Fibroblast of skin of right quadriceps (primary cell): ENCODE measurements at places on chromosomes 11 and 22.
A peak's percentile ranks its signal among the peaks of the same experiment; 100 is the strongest.

- no peak for DNase-seq
These were observed 5.9 kb upstream of the FCHSD2 start for GRCh38 chr11:73147771-73148681.

- no peak for DNase-seq
These were observed 7.6 kb upstream of the CHADL start for GRCh38 chr22:41248314-41248713.

- DNase-seq, result no peak
These were observed 101.6 kb downstream of the CCDC81 start for GRCh38 chr11:86476109-86476861.

DNA sequence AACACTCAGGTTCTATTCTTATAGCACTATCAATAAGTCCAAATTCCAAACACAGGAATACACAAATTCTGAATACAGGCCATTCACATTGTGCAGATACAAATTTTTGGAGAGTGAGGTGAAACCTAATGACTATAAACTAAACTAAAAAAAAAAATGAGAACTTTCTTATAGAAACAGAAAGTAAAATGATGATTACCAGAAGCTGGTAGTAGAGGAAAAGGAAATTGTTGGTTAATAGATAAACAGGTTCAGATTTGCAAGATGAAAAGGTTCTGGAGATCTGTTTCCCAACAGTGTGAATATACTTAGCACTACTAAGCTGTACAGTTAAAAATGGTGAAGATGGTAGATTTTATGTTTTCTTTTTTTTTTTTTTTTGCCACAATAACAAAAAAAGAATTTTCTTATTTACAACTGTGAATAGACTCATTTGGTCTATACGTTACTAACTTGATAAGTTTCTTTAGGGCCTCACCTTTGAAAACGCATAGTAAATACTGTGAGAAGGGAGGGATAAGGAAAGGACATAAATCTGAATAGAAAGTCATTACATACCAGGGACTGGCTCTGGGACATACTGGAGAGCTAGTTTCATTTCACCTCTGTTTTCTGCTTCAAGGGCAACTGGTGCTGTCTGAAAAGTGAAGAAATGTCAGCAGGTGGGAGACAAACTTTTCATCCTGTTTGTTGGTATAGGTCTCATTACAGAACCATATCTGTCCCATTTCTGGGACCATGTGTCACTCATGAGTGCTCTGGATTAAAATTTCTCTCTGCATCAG, 14.2 kb upstream of the CCDC89 start:
- DNase-seq, result no peak

GRCh38 chr11:110356762-110357671, 60.6 kb upstream of the RDX start:
- peak; percentile 44 for DNase-seq

DNA sequence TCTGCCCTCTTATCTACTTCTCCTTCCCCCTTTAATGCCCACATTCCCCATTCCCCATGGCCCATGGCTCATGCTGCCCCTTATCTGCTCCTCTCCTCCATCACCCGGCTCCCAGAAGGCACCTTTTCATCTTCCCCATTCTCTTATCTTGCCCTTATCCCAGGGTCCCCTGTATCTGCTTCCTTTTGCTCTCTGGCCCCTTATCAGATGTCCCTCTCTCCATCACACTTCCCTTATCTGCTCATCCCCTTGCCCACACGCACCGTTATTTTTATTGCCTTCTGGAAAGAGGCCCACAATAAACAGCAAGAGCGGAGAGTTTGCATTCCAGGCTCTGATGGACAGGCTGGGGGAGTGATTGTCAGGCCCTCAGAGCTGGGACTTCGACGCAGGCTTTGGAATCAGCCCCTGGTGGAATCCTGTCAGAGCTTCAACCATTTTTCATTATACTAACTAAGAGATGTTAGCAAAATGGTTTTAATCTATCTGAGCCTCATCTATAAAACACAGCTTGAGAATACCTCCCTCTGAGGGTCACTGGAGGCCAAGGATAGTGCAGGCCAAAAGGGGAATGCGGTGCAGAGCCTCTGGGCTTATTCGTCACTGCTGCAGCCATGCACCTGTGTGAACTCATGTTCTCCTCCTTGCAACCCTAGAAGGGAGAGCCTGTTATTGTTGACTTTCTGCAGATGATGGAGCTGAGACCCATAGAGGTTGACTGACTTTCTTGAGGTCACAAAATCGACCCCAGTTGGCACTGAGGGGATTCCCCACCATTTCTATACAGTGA, 37.0 kb upstream of the LRRC55 start:
- DNase-seq, result no peak

- DNase-seq, result no peak
These were observed 40.9 kb upstream of the PPP2R1B start for GRCh38 chr11:111807076-111807475.

GRCh38 chr11:108405706-108406105, 61.6 kb downstream of the C11orf65 start:
- peak; percentile 5 for DNase-seq

GRCh38 chr11:42620796-42621195, 691.0 kb upstream of the API5 start:
- DNase-seq, result no peak

DNA sequence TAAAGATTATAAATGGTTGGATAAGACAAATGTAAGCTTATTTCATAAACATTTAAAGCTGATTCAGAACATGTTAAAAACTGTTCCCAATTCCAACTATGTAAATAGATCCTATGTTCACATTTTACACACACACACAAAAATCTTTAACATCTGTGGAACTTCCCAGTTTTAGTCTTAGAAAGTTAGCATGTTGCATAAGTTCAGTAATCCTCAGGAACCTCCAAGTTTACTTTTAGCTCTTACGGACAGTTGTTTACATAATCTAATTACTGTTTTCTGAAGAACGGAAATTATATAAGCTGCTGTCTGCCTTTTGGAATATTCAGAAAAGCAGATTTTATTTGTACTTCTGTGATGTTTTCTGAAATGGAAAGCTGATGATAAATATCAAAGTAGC, 53.3 kb downstream of the PANX1 start:
- no peak for DNase-seq

- DNase-seq, result peak; percentile 62
These were observed 19.3 kb downstream of the MTFP1 start for GRCh38 chr22:30444632-30445437.

- peak; percentile 55 for DNase-seq
These were observed 103.6 kb upstream of the HSD17B12 start for GRCh38 chr11:43576803-43577521.

DNA sequence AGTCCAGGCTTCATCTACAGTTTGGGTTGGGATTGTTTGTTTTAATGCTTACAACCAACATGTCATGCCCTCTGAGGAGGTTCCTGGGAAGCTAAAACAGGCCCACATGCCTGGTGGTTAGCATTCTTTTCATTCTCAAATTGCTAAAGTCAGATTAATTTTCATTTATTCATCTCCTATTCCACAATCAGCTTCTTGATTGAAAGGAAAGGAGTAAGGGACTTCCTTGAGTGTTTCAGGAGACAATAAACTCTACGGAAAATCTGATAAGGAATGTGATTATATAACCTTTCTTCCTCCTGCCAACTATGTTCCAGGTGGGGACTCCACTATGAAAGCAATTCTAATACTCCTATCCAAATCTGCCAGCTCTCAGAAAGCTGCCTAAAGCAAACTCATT, 30.8 kb downstream of the MRTFA start:
- DNase-seq, result peak; percentile 47

GRCh38 chr11:114987186-114987760, 308.9 kb downstream of the NXPE2 start:
- no peak for DNase-seq

DNA sequence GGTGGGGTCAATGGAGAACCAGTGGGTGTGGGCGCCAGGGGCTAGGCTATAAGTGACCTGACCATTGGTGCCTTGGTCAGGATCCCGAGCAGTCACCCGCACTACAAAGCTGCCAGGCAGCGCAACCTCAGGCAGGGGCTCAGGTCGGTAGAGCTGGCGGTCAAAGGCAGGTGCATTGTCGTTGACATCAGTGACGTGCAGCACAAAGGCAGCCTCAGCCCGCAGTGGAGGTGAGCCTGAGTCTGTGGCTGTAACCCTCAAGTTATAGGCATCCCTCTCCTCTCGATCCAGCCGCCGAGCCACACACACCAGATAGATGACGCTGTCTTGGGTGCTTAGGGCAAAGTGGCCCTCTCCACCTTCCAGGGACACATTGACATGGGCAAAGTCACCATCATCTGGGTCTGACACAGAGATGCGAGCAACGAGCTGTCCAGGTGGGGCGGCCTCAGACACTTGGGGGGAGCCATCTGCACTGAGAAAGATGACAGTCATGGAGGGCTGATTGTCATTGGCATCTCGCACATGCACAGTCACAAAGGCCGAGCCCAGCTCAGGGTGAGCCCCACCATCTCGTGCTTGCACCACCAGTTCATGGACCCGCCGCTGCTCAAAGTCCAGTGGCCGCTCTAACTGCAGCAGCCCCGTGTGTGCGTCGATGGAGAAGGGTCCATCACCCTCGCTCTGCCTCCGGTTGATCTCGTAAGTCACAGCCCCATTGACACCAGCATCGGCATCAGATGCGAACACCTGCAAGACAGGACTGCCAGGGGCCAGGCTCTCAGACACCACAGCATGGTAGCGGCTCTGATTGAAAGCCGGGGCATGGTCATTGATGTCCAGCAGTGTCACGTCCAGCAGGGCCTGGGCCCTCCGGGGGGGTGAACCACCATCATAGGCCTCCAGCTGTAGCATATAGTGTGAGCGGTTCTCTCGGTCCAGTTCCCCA, 15.3 kb downstream of the DCHS1 start:
- no peak for DNase-seq

GRCh38 chr22:33569559-33569958, 350.7 kb downstream of the LARGE1 start:
- DNase-seq, result no peak

DNA sequence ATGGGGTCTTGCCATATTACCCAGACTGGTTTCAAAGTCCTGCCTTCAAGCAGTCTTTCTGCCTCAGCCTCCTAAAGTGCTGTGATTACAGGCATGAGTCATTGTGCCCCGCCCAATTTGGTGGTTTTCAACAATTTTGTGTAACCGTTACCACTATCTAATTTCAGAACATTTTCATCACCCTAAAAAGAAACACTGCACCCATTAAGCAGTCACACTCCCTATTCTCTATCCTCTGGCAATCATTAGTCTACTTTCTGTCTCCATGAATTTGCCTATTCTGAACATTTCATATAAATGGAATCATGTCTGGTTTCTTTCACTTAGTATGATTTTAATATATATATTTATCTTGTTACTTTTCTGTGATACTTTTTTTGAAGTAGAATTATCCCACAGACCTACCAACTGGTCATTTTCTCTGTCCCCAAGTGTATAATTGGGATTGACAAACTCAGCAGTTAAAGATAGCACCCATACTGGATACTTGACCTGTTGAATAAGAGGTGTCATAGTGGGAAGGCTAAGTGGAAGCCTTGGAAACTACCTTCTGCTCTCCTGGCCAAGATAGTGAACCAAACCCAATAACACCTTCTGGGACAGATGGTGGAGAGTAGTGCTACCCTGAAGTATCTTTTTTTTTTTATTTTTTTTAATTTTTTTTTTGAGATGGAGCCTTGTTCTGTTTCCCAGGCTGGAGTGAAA, 64.8 kb downstream of the STIM1 start:
- DNase-seq, result peak; percentile 72

GRCh38 chr11:65722261-65722660, 1.7 kb upstream of the RNASEH2C start:
- DNase-seq, result no peak

DNA sequence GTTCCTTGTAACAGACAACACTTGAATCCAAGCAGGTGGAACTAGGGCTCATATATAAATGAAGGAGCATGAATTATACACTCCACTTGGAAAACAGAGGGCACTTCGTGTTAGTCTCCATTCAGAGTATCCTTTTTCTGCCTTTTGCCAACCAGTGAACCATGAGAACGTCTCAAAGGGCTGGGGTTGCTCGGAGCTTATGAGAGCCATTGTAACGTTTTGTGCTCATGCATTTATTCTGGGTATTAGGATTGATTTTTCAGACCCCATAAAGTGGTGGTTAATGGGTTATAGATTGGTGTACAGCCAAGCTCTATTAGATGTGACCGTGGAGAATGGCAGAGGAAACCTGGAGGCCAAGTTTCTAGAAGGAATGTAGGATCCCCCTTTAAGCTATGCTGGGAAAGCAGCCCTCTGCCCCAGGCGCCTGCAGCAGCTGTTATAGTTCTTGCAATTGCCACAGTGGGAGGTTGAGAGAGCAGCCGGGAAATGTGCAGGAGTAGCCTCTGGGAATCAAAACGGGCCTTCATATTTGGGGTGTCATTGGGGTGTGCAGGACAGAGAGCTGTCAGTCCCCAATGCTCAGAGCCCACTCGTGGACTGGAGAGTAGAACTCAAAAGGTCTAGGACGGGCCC, 54.6 kb upstream of the ASPHD2 start:
- DNase-seq, result no peak

DNA sequence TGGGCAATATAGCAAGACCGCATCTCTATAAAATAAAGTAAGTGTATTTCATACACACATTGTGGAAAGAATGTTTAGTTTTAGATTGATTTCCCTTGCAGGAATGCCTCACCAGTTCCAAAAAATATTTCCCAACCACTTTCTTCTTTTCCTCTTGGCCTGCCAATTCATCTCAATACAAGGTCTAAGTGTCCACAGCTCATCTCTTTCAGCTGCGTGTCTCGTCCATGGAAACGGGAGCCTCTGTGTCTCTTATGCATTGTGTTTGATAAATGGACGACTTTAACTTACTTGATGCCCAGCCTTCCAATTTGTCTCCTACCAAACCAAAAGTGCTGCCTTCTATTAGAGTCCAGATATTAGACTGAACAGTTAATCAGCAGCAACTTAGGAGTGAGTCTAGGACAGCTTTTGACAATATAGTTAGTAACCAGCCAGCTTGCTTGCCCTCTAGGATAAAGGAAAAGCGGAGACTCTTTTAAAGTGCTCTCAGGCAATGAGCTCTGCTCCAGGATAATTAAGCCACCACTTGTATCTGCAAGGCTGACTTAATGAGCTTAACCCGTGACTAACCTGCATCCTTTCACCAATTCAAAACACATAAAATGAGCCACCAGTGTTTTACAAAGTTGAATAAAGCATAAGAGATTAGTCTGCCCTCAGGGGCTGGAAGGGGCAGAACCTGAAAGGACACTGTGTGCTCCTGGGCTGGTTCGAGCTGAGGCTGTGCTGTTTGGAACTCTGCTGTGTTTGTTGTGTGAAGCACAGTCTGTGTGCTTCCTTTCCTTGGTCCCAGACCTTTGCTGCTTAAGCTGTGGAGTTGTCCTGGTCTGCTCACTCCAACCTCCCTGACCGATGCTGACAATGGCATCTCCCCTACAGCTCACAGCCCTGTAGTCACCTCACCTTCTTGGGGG, 27.5 kb downstream of the FBXO7 start:
- DNase-seq, result no peak

GRCh38 chr11:369336-370018, at the start of gene B4GALNT4:
B4GALNT4 (plus strand) TSS chr11:369499; CDS start chr11:369804, 305 bp downstream.
- DNase-seq, result peak; percentile 58

DNA sequence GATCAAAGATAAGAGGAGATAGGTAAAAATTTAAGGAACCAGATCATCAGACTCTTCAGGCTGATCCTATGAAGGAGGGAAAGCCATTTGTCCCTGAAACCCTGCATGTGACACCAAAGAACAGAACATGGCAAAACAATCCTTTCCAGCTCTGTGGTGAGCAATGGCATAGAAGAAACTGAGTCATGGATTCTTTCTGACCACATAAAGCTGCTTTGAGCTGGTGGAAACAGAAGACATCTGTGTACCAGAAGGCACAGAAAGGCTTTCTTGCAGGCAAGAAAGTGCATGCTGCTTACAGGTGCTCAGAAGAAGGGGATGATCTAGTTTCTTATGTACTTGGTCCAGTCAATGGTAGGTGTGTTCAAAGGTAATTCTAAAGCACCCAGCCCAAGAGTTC, 45.0 kb upstream of the APOA1 start:
- DNase-seq, result peak; percentile 79
